Cardiac atrium fibroblast (primary cell): ENCODE measurements at places on chromosomes 3 and 15. TPM values are rescaled to one million over a fixed set of nuclear protein-coding genes. Genes with fewer than 3 reads are reported as not detected.

GRAMD2A gene
- total RNA-seq, result not detected in 2 replicates

WWTR1 gene
- total RNA-seq, result 44.2 and 74.7 TPM in 2 replicates

GP9 gene
- not detected in 2 replicates for total RNA-seq

CSTA gene
- total RNA-seq, result 1.3 and 1.8 TPM in 2 replicates

PDCD7 gene
- total RNA-seq, result 12.1 and 16.5 TPM in 2 replicates

ITIH4 gene
- total RNA-seq, result 0.49 and 4.5 TPM in 2 replicates

IQSEC1 gene
- 11.2 and 14.3 TPM in 2 replicates for total RNA-seq

LRTM1 gene
- total RNA-seq, result not detected in 2 replicates

TRIM59 gene
- 6.7 and 8.7 TPM in 2 replicates for total RNA-seq

OR5K2 gene
- total RNA-seq, result not detected in 2 replicates

SH3GL3 gene
- total RNA-seq, result 0.32 TPM in 1 of 2 replicates, not detected in the other

SERINC4 gene
- total RNA-seq, result not detected in 2 replicates

HPS3 gene
- 9.2 and 17.8 TPM in 2 replicates for total RNA-seq

NAALADL2 gene
- total RNA-seq, result 3.8 and 4.2 TPM in 2 replicates

SMAD3 gene
- total RNA-seq, result 23.5 and 46.2 TPM in 2 replicates

ALCAM gene
- total RNA-seq, result 53.8 and 57.7 TPM in 2 replicates

OSTN gene
- total RNA-seq, result not detected in 2 replicates

TMEM207 gene
- total RNA-seq, result not detected in 2 replicates

PROS1 gene
- total RNA-seq, result 212 and 237 TPM in 2 replicates

EXOG gene
- 3.7 and 3.8 TPM in 2 replicates for total RNA-seq

ANKDD1A gene
- 2.3 and 5.4 TPM in 2 replicates for total RNA-seq

SERPINI2 gene
- total RNA-seq, result not detected in 2 replicates

GP5 gene
- under 0.01 TPM in 1 of 2 replicates, not detected in the other for total RNA-seq

PAK6 gene
- 0.16 TPM in 1 of 2 replicates, not detected in the other for total RNA-seq

POLQ gene
- 0.36 and 0.97 TPM in 2 replicates for total RNA-seq

SLC28A1 gene
- not detected in 2 replicates for total RNA-seq

PIGZ gene
- 6.3 and 9.7 TPM in 2 replicates for total RNA-seq

MINAR1 gene
- 0.36 and 0.49 TPM in 2 replicates for total RNA-seq

ALS2CL gene
- total RNA-seq, result 0.32 and 1.4 TPM in 2 replicates

NPAP1 gene
- not detected in 2 replicates for total RNA-seq

IGSF11 gene
- not detected in 2 replicates for total RNA-seq

FBXL2 gene
- total RNA-seq, result 8.3 and 11.2 TPM in 2 replicates

CRABP1 gene
- not detected in 2 replicates for total RNA-seq

MORC1 gene
- total RNA-seq, result not detected in 2 replicates

IQCB1 gene
- 11.6 and 21.9 TPM in 2 replicates for total RNA-seq

SST gene
- total RNA-seq, result not detected in 2 replicates

TMEM108 gene
- 0.81 TPM in 1 of 2 replicates, not detected in the other for total RNA-seq

MUSTN1 gene
- total RNA-seq, result not detected in 2 replicates

PRSS50 gene
- total RNA-seq, result not detected in 2 replicates

CYP8B1 gene
- not detected in 2 replicates for total RNA-seq

GOLGA8R gene
- 1.5 and 1.8 TPM in 2 replicates for total RNA-seq

NR2F2 gene
- total RNA-seq, result 14.9 and 20.0 TPM in 2 replicates

AHSG gene
- not detected in 2 replicates for total RNA-seq

CDHR4 gene
- not detected in 2 replicates for total RNA-seq

PARP3 gene
- total RNA-seq, result 20.4 and 31.6 TPM in 2 replicates

KLHL6 gene
- 0.32 TPM in 1 of 2 replicates, not detected in the other for total RNA-seq

STRA6 gene
- 0.16 TPM in 1 of 2 replicates, not detected in the other for total RNA-seq

SLC6A1 gene
- not detected in 2 replicates for total RNA-seq

PTH1R gene
- total RNA-seq, result 7.5 and 13.5 TPM in 2 replicates

MASP1 gene
- total RNA-seq, result 3.1 and 9.1 TPM in 2 replicates

INKA1 gene
- 1.4 and 3.6 TPM in 2 replicates for total RNA-seq

TGM4 gene
- total RNA-seq, result not detected in 2 replicates

WDR73 gene
- total RNA-seq, result 11.5 and 16.8 TPM in 2 replicates
